Caco-2 (cell line): ENCODE measurements at places on chromosomes 5 and 9. TPM values are rescaled to one million over a fixed set of nuclear protein-coding genes. Genes with fewer than 3 reads are reported as not detected.

GRCh38 chr5:1726469-1726865 lies 73.2 kb downstream of the MRPL36 start:
- H3K27me3 ChIP-seq, result no peaks in the 10 kb centered on the region
- no peak for DNase-seq
- no peaks in the 10 kb centered on the region for H3K36me3 ChIP-seq
- no peaks in the 10 kb centered on the region for H3K4me1 ChIP-seq

DNA sequence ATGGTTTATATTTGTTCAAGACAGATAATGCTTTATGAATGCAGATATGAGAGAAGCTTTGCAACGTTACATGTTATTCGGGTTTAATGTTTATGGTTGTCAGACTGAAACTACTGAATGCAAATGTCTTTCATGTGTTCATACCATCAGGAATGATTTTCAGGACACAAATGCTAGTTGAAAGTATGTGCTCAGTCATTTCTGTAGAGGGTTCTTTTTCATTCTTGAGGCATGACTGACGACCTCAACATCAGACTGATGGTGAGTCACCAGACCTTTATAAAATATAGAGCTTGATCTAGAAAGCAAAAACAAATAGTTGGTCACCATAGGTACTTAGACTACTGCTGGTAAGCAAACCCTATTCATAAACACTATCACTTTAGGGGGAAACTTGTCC lies 287.3 kb upstream of the NUDT12 start:
- no peaks in the 10 kb centered on the region for H3K36me3 ChIP-seq
- DNase-seq, result no peak
- H3K4me3 ChIP-seq, result no peak overlapping the region
- H3K27me3 ChIP-seq, result no peaks in the 10 kb centered on the region

DNA sequence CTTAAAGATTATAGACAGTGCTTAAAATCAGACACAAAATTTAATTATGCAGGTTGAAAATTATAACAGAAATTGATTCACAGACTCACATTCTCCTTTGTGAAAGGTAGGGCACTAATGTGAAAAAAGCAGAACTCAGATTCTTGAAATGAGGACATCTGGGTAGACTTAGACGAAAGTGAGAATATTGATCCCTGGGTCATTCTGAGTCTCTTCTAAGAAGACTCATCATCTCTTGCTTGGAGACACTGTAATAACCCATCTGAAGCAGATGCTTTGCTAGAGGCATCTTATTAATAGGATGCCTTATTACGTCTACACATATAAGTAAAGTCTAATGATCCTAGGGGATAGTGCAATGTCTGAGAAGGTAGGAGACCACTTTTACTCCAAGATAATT lies 274.4 kb downstream of the HINT1 start:
- DNase-seq, result no peak
- H3K4me3 ChIP-seq, result no peak overlapping the region
- H3K27me3 ChIP-seq, result no peaks in the 10 kb centered on the region
- H3K27ac ChIP-seq, result no peak overlapping the region
- H3K4me1 ChIP-seq, result peaks cover 9% of the 10 kb centered on the region
- no peaks in the 10 kb centered on the region for H3K36me3 ChIP-seq

GRCh38 chr9:128369024-128369706 lies 2.0 kb upstream of the URM1 start:
- H3K4me3 ChIP-seq, result no peak overlapping the region
- no peaks in the 10 kb centered on the region for H3K27me3 ChIP-seq
- H3K4me1 ChIP-seq, result peaks cover 12% of the 10 kb centered on the region; the same call in 1 of the 2 replicates

DNA sequence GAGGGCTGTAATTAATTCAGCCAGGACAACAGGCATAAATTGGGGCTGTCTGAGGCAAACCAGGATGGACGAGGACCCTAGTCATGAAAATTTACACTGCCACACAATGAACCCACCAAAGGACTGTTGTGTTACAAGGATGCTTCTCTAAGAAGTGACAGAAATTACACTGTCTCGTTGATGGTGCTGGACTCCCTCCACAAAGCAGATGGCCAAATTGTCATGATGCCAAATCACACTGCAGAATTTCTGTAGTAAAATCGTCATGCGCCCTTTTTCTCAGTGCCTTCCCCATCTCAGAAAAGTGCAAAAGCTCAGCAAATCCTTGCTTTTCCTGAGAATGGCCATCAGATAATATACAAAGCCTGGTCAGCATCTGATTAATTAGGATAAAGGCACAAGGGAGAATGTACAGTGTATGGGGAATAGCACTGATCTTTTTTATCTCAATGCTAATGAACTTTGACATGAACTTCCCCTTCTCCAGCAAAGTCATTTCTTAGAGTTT lies 545.8 kb downstream of the CSNK1G3 start:
- H3K27me3 ChIP-seq, result no peaks in the 10 kb centered on the region
- no peak overlapping the region for H3K4me3 ChIP-seq
- no peak for DNase-seq
- no peak overlapping the region for H3K27ac ChIP-seq
- no peaks in the 10 kb centered on the region for H3K36me3 ChIP-seq

DNA sequence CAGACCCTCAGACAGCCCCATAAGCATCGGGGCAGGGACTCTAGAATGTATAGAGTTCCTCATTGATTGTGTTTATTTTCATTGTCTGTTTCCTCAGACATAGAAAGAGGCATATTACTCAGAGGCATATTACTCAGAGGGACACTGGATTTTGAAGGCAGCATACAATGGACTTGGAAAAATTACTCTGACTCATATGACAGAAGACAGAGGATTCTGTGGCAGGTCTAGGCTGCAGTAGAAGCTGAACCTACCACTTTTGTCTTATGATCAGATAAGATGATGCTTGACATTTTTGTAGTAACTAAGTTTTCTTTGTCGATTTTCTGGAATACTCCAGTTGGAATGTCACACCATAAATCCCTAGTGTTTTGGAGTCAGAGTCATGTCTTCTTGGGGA lies 105.2 kb downstream of the ST8SIA4 start:
- DNase-seq, result no peak
- no peak overlapping the region for H3K4me3 ChIP-seq
- H3K36me3 ChIP-seq, result no peaks in the 10 kb centered on the region; the same call in 1 of the 2 replicates

- DNase-seq, result no peak
- no peak overlapping the region for H3K4me3 ChIP-seq
- no peaks in the 10 kb centered on the region for H3K27me3 ChIP-seq
- no peaks in the 10 kb centered on the region for H3K36me3 ChIP-seq
- no peaks in the 10 kb centered on the region for H3K4me1 ChIP-seq
Measured at GRCh38 chr9:99075246-99075912, 29.5 kb upstream of the TGFBR1 start.

SLC28A3 gene
- 2.1 and 2.6 TPM in 2 replicates for total RNA-seq

DNA sequence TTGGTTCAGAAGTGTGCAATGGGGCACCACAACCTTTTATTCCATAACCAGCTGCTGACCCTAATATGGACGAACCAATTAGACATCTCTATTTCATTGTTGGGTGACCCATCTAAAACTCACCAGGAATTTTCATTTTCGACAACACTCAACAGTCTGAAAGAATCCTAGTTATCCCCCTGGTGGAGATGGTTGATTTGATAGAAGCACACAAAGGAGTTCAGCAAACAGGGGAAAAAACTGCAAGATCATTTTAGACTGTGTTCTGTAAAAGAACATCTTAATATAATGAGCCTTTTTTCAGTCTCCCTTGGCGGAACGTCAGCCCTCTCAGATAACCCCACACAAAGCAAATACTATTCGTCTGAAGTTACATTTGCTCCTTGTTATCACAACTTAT lies 367.4 kb downstream of the KIAA0825 start:
- peaks cover 6% of the 10 kb centered on the region for H3K4me1 ChIP-seq
- no peak overlapping the region for H3K4me3 ChIP-seq
- no peaks in the 10 kb centered on the region for H3K36me3 ChIP-seq
- DNase-seq, result no peak
- H3K27me3 ChIP-seq, result no peaks in the 10 kb centered on the region

NIPBL gene
- total RNA-seq, result 48.1 and 61.6 TPM in 2 replicates

- H3K27ac ChIP-seq, result no peak overlapping the region
- H3K36me3 ChIP-seq, result peaks cover 1% of the 10 kb centered on the region; the same call in 1 of the 2 replicates
- H3K4me3 ChIP-seq, result no peak overlapping the region
- H3K4me1 ChIP-seq, result no peaks in the 10 kb centered on the region
- H3K27me3 ChIP-seq, result no peaks in the 10 kb centered on the region
Measured at GRCh38 chr5:64971513-64971912, 202.8 kb downstream of the CWC27 start.
